ENCODE measurements at places on chromosomes 3 and 15.

GRCh38 chr3:136277634-136278033, 27.5 kb downstream of the PCCB start:
- DNase-seq, result no peak

DNA sequence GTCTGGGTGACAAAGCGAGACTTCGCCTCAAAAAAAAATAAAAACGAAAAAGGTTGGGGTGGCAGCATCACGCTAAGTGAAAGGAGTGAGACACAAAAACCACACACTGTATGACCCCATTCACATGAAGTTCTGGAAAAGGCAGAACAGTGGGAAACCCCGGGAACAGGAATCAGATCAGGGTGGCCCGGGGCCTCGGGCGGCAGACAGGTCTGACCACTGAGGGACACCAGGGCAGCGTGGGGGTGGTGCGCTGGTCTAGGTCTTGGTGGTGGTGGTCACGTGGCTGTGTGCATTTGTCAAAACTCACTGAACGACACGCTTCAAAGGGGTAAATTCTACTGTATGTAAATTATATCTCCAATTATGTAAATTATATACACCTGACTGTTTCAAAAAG, 79.7 kb upstream of the PRR20G start:
- no peak for DNase-seq

DNA sequence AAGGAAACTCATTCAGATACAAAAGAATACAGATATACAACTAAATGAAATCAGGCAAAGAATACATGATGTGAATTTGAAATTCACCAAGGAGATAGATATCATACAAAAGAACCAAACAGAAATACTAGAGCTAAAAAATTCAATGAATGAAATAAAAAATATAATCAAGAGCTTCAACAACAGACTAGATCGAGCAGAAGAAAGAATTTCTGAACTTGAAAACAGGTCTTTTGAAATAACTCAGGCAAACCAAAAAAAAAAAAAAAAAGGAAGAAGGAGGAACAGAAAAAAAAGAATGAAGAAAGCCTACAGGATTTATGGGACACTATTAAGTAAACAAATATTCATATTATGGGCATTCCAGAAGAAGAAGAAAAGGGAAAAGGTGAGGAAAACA, 137.8 kb downstream of the DMXL2 start:
- DNase-seq, result no peak

- DNase-seq, result no peak
Observed at GRCh38 chr15:78077053-78077870, at the start of gene TBC1D2B. Gene TBC1D2B (minus strand): TSS chr15:78077711. CDS start chr15:78077652, 59 bp downstream.
